ENCODE measurements at places on chromosomes 16 and 17.

DNA sequence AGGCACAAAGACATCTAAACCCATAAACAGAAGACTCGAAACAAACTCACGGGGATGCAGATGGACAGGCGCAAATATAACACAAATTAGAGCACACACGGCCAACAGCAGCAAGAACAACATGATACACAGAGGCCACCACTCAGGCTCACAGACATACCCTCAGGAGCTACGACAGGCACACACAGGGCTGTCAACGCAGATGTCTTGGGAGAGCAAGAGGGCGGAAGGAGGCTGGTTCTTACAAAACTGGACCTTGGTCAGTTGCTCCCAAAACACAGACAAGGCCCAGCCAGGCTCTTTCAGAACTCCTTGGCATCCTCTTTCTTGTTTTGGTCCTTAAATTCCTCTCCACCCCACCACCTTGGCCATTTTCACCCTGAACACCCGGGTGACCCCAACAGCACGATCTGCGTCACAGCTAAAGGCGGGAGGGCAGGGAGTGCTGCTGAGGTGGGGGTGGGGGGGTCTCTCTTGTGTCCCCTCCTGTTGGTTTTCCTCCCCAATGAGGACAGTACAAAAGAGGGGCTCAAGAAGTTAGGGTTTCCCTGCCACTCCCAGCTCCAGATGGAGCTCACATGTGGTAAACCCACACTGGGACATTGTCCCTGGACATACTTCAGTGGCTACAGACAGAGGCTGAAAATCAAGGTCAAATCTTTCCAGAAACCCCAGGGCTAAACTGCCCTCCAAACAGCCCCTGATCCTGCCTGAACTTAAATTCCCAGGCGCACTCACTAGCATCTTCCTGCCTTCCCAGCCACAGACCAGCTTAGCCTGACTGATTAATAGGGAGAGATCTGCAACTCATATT lies 221.3 kb downstream of the C16orf78 start:
- no peak for DNase-seq

- DNase-seq, result no peak
Observed at GRCh38 chr17:19298569-19299213, 61.5 kb downstream of the EPN2 start.

DNA sequence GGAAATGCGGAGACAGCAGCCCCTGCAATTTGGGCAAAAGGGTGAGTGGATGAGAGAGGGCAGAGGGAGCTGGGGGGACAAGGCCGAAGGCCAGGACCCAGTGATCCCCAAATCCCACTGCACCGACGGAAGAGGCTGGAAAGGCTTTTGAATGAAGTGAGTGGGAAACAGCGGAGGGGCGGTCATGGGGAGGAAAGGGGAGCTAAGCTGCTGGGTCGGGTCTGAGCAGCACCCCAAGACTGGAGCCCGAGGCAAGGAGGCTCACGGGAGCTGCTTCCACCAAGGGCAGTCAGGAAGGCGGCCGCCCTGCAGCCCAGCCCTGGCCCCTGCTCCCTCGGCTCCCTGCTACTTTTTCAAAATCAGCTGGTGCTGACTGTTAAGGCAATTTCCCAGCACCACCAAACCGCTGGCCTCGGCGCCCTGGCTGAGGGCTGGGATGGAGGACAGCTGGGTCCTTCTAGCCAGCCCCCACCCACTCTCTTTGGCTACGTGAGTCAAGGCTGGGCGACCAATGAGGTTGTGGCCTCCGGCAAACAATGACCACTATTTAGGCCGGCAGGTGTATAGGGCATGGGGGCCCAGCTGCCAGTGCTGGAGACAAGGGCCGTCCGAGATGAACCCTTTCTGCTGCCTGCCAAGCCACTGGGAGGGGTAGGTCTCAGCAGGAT lies 507 bp downstream of the SERPINF1 start:
- peak; percentile 16 for DNase-seq

GRCh38 chr17:10249271-10250010 lies 51.0 kb upstream of the GAS7 start:
- no peak for DNase-seq

GRCh38 chr16:50340578-50340977 lies 28.2 kb downstream of the BRD7 start:
- peak; percentile 34 for DNase-seq

- no peak for DNase-seq
Observed at GRCh38 chr17:72682605-72683004, 409.9 kb downstream of the SLC39A11 start.

- DNase-seq, result no peak
Observed at GRCh38 chr17:72053449-72053848, 67.4 kb upstream of the SOX9 start.

DNA sequence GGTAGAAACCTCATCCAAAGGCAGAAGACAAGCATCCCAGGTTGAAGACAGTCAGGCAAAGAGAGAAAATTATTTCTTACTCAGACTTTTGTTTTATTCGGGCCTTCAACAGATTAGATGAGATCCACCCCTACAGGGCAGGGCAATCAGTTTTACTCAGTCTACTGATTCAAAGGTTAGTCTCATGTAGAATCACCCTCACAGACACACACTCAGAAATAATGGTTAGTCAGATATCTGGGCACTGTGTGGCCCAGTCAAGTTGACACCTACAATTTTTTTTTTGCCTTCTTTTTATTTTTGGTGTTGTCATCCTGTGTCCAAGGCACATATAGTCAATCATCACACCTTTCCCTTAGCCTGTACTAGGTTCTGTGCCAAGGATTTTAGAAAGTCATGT lies 729.8 kb downstream of the WWOX start:
- DNase-seq, result no peak

GRCh38 chr16:69003500-69003899 lies 102.0 kb upstream of the HAS3 start:
- DNase-seq, result no peak

DNA sequence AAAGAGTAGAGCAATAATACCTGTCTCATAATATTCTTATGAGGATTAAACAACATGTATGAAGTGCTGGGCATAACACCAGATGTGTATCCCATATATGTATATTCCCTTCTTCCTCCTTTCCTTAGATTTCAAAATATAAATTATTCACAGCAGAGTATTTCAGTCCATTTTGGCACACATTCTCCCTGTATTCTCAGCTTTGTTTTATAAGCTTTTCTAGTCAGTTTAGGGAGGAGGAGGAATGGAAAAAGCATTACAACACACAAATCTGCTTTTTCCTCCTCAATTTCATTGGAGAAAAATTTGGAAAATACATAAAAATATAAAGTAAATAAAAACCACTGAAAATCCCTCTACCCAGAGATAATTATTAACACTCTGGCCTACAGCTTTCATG lies 46.6 kb upstream of the CORO6 start:
- no peak for DNase-seq

DNA sequence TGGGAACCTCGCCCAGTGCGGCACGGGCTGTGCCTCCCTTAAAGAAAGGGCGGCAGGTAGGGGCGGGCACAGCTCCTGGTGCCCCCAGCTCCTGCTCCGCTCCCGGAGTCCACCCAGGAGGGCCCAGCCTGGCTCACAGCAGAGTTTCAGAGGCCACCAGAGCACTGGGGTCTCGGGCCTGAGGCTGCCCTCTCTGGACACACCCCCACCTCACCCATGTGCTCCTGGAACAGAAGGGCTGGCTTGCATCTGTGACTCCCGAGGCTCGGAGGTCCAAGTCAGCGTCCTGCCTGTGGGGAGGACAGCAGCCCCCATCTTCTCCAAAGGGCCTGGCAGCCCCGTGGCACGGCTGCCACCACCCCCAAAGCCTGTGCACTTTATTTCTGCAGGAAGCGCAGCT lies 62.7 kb downstream of the RBFOX3 start:
- DNase-seq, result no peak

GRCh38 chr16:79707876-79708275 lies 107.3 kb upstream of the MAF start:
- no peak for DNase-seq

DNA sequence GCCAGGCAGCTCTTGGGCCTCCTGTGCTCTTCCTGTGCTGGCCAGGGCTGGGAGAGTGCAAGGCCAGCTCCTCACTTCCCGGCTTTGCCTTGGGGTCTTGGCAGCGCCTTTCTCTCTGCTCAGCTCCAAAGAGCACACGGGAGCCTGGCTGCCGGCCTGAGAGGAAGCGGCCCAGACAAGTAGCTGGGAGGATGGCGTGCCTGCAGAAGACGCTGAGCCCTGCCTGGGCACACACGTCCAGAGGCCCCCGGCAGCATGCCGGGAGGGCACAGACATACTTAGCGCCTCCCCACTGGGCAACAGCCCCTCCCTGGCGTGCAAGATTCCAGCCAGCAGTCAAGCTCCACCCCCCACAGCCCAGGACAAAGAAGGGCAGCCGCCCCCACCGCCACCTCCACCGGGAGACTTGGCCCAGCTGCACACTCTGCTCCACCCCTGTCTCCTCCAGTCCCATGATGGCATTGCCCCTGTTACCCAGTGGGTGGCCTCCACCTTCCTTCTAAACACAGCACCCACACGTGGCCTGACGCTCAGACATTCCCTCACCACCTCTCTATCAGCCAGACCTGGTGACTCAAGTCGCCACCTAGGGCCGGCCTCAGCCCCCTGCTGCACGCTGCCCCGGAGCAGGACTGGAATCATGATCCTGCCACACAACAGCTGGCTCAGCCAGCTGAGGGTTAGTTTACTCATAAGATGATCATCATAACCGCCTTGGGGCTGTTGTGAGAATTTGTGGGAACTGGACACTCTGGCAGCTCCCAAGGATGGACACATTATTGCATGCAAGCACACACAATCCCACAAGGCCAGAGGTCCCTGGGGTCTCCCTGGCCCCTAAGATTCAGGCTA lies 12.4 kb downstream of the SGCA start:
- peak; percentile 92 for DNase-seq

- no peak for DNase-seq
Observed at GRCh38 chr16:85585711-85586110, 27.4 kb upstream of the GSE1 start.

GRCh38 chr17:63840591-63841349 lies 1.7 kb downstream of the SMARCD2 start:
- DNase-seq, result no peak

- DNase-seq, result no peak
Observed at GRCh38 chr16:17117906-17118577, 352.7 kb downstream of the XYLT1 start.

- no peak for DNase-seq
Observed at GRCh38 chr17:66739553-66739952, 95.4 kb upstream of the CACNG5 start.

Data from AG04450 (cell line).